ENCODE measurements at places on chromosomes 1 and 21. TPM values are rescaled to one million over a fixed set of nuclear protein-coding genes. Genes with fewer than 3 reads are reported as not detected.

The LORICRIN gene
- total RNA-seq: not detected

The POU3F1 gene
- total RNA-seq: not detected

GRCh38 chr1:190274721-190275120, 202.9 kb downstream of the BRINP3 start:
- DNase-seq: no peak

The AMY1A gene
- total RNA-seq: not detected

GRCh38 chr1:87140831-87141540, 187.7 kb upstream of the LMO4 start:
- DNase-seq: no peak

DNA sequence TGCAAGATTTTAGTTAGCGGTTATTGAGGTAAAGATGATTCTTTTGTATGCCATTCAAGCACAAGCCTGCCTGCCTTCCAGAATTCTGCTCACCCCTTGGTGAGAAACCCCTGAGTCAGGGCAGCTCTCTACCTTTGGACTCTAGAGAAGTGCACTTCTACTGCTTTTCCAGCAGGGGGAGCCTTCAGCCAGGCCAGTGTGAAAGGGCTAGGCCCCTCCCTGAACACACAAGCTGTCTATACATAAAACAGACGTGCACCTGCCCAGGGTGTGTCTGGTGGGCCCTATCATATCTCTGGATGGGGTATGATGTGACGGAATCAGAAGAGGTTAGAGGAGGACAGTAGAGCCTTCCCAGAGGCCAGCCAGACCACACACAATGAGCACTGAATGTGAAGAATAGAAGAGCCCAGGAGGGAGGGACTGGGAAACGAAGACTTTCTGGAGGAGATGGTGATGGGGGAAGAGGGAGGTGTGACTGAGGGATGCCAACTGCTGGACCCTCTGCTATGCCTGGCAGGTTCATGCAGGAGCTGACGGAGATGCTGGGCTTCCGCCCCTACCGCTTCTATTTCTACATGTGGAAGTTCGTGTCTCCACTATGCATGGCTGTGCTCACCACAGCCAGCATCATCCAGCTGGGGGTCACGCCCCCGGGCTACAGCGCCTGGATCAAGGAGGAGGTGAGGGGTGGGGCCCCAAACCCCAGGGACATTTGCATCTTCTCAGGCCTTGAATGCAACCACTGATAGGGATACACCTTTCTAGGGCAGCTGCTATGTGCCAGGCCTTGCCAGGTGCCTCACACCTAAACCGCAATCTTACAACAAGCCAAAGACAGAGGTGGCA, 13.0 kb upstream of the KCNC4 start:
- peak; percentile 42 for DNase-seq

DNA sequence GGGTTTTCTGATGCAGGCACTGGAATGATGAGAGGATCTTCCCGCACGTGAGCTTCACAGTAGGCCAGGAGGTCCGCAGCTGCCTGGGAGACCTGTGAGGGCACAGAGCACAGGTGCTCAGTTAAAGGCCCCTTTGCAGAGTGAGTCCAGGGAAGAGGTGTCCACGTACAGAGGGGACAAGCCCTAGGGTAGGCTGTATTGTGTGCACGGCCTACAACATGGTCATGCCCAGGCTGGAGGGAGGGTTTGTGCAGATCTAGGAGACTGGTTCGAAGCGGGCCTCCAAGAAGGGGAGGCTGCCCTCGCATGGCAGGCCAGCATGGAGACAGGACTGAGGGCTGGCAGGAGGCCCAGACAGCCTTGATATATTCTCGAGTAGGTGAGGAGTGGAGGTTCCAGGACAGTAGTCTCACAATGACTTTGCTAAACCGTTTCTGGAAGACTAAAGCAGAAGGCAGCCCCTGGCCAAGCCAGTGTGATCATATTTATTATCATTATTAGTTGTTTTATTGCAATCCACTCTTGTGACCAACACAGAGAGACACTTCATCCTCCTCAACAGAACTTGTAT, 48.0 kb upstream of the B3GALNT2 start:
- no peak for DNase-seq

The AK5 gene
- total RNA-seq: 10.9 TPM

The MFSD2A gene
- 5.8 TPM for total RNA-seq

The NEXN gene
- 3.3 TPM for total RNA-seq

The KIRREL1 gene
- 25.3 TPM for total RNA-seq

Measured in MG63 (cell line).